ENCODE measurements at places on chromosomes 7 and 10. TPM values are rescaled to one million over a fixed set of nuclear protein-coding genes. Genes with fewer than 3 reads are reported as not detected.

The OPALIN gene
- 0.88 TPM for total RNA-seq

The SCART1 gene
- 1.7 TPM for total RNA-seq

The SFRP4 gene
- total RNA-seq = 78.4 TPM

The ARL4A gene
- total RNA-seq = 185 TPM

The SPDYE9 gene
- total RNA-seq = 0.06 TPM

The TUBB8 gene
- not detected for total RNA-seq

- H3K27ac ChIP-seq = no peak overlapping the region
- no peaks in the 10 kb centered on the region for H3K4me1 ChIP-seq
- no peaks in the 10 kb centered on the region for H3K36me3 ChIP-seq
- no peaks in the 10 kb centered on the region for H3K27me3 ChIP-seq
These were observed 249.1 kb upstream of the YAE1 start for GRCh38 chr7:39317107-39317506.

- H3K4me3 ChIP-seq = no peak overlapping the region
- H3K4me1 ChIP-seq = peaks cover 3% of the 10 kb centered on the region
- no peaks in the 10 kb centered on the region for H3K27me3 ChIP-seq
These were observed 98.1 kb upstream of the STK17A start for GRCh38 chr7:43484678-43485395.

DNA sequence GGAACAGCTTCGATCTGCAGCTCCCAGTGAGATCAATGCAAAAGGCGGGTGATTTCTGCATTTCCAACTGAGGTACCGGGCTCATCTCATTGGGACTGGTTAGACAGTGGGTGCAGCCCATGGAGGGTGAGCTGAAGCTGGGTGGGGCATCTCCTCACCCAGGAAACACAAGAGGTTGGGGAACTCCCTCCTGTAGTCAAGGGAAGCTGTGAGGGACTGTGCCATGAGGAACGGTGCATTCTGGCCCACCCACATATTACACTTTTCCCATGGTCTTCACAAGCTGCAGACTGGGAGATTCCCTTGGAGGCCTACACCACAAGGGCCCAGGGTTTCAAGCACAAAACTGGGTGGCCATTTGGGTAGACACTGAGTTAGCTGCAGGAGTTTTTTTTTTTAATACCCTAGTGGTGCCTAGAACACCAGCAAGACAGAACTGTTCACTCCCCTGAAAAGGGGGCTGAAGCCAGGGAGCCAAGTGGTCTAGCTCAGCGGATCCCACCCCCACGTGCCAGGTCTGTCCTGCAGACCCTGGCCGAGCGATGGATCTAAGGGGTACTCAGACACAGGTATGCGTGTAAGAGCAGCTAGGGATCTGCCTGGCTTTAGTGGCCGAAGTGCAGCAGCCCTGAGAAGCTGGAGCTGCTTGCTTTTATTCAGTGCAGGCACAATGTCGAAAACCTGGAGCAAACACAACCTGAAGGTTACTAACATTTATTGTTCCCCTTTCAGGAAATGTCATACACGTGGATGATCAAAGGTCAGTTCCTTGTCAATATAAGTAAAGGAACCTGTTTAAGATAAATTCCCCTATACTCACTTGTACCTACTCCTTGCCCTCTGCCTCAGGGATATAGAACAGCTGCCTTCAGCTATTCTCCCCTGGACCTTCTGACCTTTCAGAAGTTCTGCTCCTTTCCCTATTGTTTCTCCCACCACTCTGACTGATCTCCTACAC, 3.1 kb upstream of the SAMD9 start:
- DNase-seq = no peak
- H3K4me1 ChIP-seq = no peaks in the 10 kb centered on the region
- no peak overlapping the region for H3K4me3 ChIP-seq
- no peaks in the 10 kb centered on the region for H3K36me3 ChIP-seq
- H3K27ac ChIP-seq = no peak overlapping the region
- H3K27me3 ChIP-seq = no peaks in the 10 kb centered on the region

- H3K4me3 ChIP-seq = no peak overlapping the region
- no peaks in the 10 kb centered on the region for H3K27me3 ChIP-seq
- H3K4me1 ChIP-seq = peaks cover under 1% of the 10 kb centered on the region
- no peak overlapping the region for H3K27ac ChIP-seq
These were observed 11.7 kb downstream of the NIPSNAP2 start for GRCh38 chr7:55975988-55976633.

DNA sequence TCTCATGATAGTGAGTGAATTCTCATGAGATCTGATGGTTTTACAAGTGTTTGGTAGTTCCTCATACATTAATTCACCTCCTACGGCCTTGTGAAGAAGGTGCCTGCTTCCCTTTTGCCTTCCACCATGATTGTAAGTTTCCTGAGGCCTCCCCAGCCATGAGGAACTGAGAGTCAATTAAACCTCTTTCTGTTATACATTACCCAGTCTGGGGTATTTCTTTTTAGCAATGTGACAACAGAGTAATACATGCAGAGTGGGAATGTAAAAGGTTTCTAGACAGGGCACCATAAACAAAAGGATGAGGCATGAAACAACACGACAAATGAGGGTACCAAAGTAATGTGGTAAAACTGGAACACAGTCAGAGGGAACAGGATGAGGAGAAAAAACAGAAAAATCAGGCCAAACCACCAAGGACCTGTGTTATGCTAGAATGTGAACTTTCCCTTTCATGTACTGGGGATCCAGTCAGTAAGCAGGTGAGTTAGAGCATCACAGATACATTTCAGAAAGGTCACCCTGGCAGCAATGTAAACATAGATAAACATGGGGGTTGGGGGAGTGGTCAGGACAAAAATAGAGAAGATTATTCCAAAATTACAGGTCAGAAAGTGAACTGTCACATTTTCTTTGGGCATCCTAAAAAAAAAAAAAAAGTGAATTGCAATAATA, 31.9 kb downstream of the ANKRD26 start:
- H3K27ac ChIP-seq = no peak overlapping the region
- H3K4me3 ChIP-seq = no peak overlapping the region
- no peaks in the 10 kb centered on the region for H3K4me1 ChIP-seq
- DNase-seq = no peak
- peaks cover 36% of the 10 kb centered on the region for H3K36me3 ChIP-seq
- no peaks in the 10 kb centered on the region for H3K27me3 ChIP-seq

DNA sequence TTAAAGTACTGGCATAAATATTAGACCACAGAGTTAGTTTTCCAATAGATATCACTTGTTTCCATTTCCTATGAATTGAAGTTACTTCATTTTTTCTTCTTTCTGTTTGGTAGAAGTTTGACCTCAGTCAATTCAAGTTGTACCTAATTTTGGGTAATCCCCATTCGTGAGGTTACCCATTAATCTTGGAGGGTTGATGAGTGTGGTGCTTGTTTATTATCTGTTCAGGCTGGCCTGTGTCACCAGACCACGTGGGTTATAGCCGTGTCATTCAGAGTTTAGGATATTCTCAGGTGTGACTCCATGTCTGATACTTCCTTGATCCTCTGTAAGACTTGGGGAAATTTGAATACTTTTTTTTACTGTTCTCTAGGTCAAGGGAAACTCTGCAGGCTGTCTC, 133.9 kb upstream of the TPK1 start:
- no peaks in the 10 kb centered on the region for H3K4me1 ChIP-seq
- H3K36me3 ChIP-seq = no peaks in the 10 kb centered on the region
- H3K27me3 ChIP-seq = no peaks in the 10 kb centered on the region
- H3K27ac ChIP-seq = no peak overlapping the region

- H3K4me1 ChIP-seq = no peaks in the 10 kb centered on the region
- DNase-seq = no peak
- H3K27me3 ChIP-seq = no peaks in the 10 kb centered on the region
- no peaks in the 10 kb centered on the region for H3K36me3 ChIP-seq
- H3K27ac ChIP-seq = no peak overlapping the region
These were observed 43.1 kb upstream of the TUBB8 start for GRCh38 chr10:92153-92552.

DNA sequence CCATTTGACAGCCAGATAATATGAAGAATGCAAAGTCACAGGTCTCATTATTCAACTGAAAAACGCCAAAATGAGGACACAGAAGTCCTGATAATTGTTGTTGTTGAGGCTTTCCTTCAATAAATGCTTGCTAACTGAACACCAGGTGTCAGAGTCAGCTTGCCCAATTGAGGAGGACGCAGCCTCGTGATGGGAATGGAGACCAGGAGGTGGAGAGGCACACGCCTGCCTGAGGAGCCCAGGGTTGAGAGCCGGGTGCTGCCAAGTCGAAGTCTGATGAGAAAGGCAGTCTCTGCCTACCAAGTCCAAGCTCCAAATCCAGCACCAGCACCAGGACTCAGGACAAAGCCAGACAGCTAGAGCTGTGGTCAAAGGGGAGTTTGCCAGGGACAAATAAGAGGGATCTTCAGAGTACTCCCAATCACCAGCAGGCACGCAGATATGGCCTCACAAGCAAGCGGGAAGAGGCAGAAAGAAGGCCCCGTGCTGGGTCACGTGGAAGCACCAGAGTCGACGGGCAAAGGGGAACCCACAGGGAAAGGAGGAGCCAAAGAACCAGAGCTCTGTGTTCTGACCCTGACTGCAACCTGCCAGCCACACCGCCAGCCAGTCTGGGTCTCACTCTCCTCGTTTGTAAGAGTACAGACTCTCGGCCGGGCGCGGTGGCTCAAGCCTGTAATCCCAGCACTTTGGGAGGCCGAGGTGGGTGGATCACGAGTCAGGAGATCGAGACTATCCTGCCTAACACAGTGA, 47.6 kb downstream of the VOPP1 start:
- no peak overlapping the region for H3K4me3 ChIP-seq
- DNase-seq = no peak
- H3K36me3 ChIP-seq = no peaks in the 10 kb centered on the region

DNA sequence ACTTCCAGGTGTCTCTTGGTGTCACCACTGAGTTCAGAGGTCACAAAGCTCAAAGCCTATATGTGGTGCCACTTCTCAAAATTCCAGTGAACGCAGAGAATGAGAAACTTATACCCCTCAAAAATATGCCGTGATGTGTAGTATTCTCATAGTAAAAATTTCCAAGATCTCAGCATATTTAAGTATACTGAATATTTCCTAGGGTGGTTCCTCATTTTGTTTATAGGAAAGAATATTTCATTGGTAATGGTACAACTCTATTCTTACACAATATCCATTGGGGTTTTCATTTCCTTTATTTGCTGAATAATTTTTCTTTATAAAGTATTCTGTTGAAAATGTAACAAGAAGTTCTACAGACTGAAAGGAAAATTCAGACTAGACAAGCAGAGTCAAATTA, 58.9 kb upstream of the ADO start:
- no peak overlapping the region for H3K27ac ChIP-seq
- no peaks in the 10 kb centered on the region for H3K27me3 ChIP-seq
- no peaks in the 10 kb centered on the region for H3K36me3 ChIP-seq
- no peaks in the 10 kb centered on the region for H3K4me1 ChIP-seq
- no peak overlapping the region for H3K4me3 ChIP-seq

DNA sequence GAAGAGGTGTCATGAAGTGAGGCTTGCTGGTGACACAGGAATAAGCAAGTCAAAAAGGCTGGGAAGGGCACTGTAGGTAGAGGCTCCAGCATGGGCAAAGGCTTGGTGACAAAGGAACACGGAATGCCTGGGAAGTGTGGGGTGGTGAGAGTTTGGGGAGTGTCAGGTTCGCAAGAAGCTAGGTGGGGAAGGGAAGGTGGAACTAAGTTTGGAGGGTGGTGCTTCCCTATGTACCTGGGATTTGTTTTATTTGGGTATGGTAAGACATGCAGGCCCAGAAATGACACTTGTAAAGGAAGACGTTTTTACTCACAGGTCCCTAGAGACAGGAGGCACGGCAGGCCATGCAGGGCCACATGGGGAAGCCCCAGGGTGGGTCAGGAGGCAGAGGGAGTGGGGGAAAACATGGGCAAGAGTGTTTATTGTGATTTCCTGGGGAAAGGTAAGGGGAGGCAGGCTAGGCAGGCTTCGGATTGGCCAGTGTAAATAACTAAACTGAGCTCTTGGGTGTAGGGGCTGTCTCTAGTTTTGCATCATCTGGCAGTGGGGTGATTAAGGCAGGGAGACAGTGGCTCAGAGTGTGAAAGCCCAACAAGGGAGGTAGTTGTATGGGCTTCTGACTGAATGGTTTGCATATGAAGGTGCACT, 52.1 kb downstream of the SH2D4B start:
- H3K27me3 ChIP-seq = no peaks in the 10 kb centered on the region
- no peaks in the 10 kb centered on the region for H3K36me3 ChIP-seq
- no peak overlapping the region for H3K4me3 ChIP-seq

DNA sequence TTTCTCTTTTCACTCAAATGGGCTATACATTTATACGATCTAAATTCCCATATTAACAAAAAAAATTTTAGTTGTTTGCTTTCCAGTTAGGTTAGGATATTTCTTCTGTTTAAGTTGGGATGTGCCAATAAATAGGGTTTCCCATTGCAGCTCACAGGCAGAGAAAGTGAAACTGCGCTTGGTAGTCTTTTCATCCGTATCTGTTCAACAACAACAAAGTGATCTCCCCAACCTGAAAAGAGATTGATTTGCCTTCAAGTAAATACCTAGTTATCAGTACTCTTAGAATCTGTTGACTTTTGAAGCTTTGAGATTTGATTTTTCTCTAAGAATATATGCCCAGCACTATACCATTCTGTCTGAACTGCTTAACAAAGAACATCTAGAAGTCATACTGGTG, 143.4 kb downstream of the DYNC1I1 start:
- peaks cover 3% of the 10 kb centered on the region for H3K27me3 ChIP-seq
- H3K27ac ChIP-seq = no peak overlapping the region
- no peaks in the 10 kb centered on the region for H3K4me1 ChIP-seq
- no peaks in the 10 kb centered on the region for H3K36me3 ChIP-seq
- no peak overlapping the region for H3K4me3 ChIP-seq
- no peak for DNase-seq

GRCh38 chr10:102133373-102134195, 744 bp downstream of the PPRC1 start:
- peaks cover 5% of the 10 kb centered on the region for H3K36me3 ChIP-seq
- H3K4me1 ChIP-seq = peaks cover 13% of the 10 kb centered on the region
- no peaks in the 10 kb centered on the region for H3K27me3 ChIP-seq
- no peak for DNase-seq

- H3K27ac ChIP-seq = no peak overlapping the region
- no peaks in the 10 kb centered on the region for H3K4me1 ChIP-seq
- H3K4me3 ChIP-seq = no peak overlapping the region
- no peak for DNase-seq
- no peaks in the 10 kb centered on the region for H3K36me3 ChIP-seq
These were observed 209.7 kb upstream of the AUTS2 start for GRCh38 chr7:69388452-69389137.

- DNase-seq = no peak
- peaks cover 6% of the 10 kb centered on the region for H3K4me1 ChIP-seq
- H3K4me3 ChIP-seq = no peak overlapping the region
- H3K27ac ChIP-seq = no peak overlapping the region
These were observed 171.2 kb downstream of the LCOR start for GRCh38 chr10:97003151-97003803.
